Activated naive CD4-positive, alpha-beta T cell (primary cell): ENCODE measurements at places on chromosomes 12 and 14.

- DNase-seq = no peak
These were observed 201.4 kb upstream of the EEA1 start for GRCh38 chr12:93130366-93131054.

GRCh38 chr12:7035463-7035862, 17.2 kb upstream of the LPCAT3 start:
- DNase-seq = no peak

DNA sequence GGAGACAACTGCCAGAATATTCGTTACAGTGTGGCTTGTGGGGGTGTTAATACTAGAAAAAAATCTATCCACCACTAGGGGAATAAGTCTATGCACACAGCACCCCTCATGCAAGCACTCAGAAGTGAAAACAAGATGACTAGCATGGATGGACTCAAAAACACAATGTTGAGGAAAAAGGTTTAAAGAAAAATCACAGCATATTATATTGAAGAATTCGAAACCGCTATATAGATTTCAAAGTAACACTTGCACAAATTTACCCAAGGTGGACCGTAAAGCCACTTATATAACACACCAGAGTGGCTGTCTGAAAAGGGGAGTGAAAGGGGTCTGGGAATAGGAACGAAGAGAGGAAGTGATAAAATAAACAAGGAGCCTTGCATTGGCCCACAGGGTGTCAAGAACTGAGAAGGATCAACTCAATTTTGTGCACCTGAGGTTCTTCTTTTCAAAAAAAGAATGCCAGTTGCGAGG, 544 bp downstream of the ABCD4 start:
- no peak for DNase-seq

- DNase-seq = no peak
These were observed 23.1 kb downstream of the ETV6 start for GRCh38 chr12:11672256-11673191.

GRCh38 chr12:108638141-108638827, 4.6 kb upstream of the SELPLG start:
- no peak for DNase-seq

- no peak for DNase-seq
These were observed 326 bp downstream of the OR10AD1 start for GRCh38 chr12:48202766-48203165.

DNA sequence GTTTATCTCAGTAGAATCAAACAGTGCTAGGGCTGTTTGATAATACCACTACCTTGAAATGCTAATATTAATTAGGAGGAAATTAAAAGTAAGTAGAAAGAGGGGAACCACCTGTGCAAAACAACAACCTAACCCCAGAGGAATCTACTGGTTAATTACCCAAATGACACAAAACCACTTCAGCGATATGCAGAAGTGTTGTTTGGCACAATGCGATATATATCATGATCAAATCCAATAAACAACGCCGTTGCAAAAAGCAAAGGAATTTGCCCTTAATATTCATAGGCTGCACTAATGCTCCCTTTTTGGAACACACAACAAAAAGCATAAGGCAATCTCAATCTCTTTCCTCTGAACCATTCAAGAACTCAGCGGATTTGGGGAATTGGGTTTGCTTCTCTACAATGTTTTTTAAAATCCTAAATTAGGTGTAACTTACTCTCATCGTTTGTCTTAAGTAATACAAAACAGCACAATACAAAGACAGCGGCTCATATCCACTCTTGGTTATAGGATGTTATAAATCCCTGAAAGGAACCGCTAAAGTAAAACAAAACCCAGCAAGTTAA, 1.5 kb downstream of the MAP4K5 start:
- DNase-seq = no peak

DNA sequence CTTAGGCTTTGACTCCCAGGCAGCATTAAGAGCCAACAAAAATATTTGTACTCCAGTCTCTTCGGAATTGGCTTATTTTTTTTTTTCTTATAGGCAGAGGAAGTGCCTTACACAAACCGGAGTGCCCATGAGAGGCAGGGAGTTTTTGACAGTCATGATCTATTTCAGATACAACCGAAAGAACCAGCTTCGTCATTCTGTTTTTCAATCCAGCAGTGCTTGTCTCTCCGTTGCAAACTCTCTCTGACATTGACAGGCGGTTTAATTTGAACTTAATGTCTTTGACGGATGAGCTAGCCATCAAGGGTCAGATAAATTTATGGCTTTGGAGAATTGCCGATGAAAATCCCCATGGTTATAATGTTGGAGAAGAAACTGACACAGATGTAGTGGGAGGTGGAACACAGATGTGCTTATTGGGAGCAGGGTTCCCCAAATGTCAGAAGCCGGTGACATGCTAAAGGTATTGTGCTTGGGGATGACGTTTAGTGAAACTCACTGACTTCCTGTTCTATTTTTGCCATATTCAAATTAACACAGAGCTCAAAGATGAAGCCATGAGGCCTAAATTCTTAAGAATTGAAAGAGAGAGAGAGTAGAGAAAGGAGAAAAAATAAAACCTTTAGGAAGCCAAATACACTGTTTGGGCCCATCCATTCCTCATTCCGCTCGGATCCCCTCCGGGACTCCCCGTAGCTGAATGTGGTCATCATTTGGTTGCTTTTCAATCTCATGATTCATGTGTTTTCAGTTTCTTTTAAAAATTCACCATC, 59.7 kb downstream of the PLXNC1 start:
- DNase-seq = no peak

DNA sequence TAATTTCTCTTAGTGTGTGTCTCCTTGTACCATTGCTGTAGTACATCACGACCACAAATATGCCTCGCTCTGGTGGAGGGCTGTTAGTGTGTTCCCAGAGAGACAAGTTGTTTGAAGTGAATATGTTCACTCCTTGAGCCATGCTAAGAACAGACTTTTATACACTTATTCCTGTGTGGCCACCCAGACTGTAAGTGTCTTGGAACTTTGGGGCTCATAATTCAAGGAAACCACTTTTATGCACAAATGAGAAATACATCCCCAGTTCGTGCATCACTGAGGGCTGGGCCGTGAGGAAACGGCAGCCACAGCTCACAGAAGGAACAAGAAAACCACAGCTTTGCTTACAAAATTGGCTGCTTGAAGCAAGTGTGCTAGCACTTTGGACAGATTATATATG, 362.2 kb upstream of the DDHD1 start:
- no peak for DNase-seq

- DNase-seq = no peak
These were observed 59.0 kb downstream of the PLEKHG3 start for GRCh38 chr14:64763085-64763782.

DNA sequence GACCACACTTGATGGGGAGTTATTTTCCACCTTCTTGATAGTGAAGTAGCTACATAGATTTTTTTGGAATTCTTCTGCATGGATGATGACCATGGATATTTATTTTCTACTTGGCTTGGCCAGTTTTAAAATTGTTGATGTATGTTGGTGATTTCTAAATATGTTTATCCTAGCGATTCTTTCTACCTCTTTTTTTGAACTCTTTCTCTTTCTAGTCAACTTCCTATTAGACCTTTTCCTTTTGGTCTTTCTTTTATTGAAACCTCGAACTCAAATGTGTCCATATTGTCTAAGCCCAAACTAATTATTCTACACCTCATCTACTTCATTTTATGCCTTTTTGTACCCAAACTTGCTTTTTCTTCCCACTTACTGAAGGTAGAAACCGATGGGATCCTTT, 37.0 kb downstream of the CCDC91 start:
- DNase-seq = no peak

- no peak for DNase-seq
These were observed 37.0 kb upstream of the TSPAN9 start for GRCh38 chr12:3040026-3040656.

- no peak for DNase-seq
These were observed 34.9 kb upstream of the MAP1LC3B2 start for GRCh38 chr12:116524311-116524710.

DNA sequence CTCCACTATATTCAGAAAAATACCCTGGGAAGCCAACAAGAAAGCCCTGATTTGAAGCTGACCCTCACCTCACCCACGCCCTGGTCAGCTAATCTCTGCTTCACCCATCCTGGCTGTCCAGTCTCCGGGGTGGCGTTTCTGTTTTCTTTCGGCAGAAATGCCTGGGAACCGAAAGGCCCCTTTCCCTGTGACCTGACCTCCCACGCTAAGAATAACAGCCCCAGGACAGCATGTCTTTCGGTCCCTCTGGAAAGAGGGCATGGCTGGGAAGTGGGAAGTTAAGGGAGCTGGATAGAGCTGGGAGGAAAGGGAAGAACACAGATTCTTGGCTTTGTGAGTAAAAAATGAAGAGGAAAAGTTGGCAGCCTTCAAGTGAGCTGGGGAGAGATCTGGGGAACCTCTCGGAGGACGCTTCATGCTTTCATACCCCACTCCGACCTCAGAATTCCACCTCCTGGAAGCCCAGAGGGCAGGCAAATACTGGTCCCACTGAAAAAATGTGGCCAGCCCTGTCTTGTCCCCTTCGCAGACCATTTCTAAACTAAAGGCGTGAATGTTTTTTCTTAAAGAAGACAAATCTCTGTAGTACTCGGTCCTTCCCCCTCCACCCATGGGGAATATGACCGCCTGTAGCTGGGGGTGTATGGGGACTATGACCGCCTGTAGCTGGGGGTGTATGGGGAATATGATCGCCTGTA, 163.0 kb upstream of the FKBP4 start:
- no peak for DNase-seq

- DNase-seq = no peak
These were observed 1119.2 kb upstream of the TMEM132C start for GRCh38 chr12:127147724-127148123.

DNA sequence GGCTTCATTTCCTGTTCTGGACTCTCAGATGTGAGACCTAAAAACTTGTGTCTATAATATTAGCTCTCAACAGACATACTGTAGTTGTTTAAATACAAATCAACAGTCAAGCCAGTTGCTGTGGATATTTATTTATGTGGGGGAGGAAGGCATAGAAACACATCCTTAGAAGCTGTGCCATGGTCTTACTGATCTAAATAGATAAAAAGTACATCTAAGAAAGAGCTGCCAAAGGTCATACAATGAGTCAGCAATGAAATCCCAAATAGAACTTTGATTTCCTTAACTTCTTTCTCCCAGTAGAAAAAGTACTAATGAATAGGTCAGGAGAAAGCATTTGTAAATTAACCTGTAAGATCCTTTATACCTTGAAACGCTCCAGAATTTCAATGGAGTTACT, 185.1 kb downstream of the AKAP6 start:
- no peak for DNase-seq

GRCh38 chr14:91202234-91202974, 42.1 kb downstream of the GPR68 start:
- DNase-seq = no peak

GRCh38 chr14:44204061-44204835, 302.8 kb downstream of the FSCB start:
- no peak for DNase-seq

- no peak for DNase-seq
These were observed 370.4 kb downstream of the NPAS3 start for GRCh38 chr14:33309106-33309505.

DNA sequence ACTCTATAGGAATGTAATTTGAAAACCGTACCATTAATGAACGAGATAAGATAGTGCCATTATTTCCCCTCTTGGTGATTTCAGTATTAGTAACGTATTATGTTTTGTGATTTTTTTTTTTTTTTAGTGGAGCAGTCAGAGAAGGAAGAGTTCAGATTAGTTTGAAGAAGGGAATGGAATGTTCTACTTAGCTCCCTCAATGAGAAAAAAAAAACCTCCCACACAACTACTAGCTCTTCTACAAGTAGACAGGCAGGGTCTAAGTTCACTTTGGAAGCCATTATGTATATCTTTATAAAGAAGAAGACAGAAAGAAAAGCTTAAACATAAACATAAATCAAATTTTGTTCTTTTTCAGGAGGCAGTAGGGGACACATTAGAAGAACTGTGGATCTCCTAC, 27.3 kb downstream of the PNMA1 start:
- DNase-seq = no peak

- DNase-seq = peak; percentile 20
These were observed 217.9 kb upstream of the BTG1 start for GRCh38 chr12:92363295-92364146.

GRCh38 chr14:104800015-104800770, 708 bp upstream of the ZBTB42 start:
- peak; percentile 59 for DNase-seq

- no peak for DNase-seq
These were observed 2.8 kb downstream of the CDKN3 start for GRCh38 chr14:54399560-54399959.

DNA sequence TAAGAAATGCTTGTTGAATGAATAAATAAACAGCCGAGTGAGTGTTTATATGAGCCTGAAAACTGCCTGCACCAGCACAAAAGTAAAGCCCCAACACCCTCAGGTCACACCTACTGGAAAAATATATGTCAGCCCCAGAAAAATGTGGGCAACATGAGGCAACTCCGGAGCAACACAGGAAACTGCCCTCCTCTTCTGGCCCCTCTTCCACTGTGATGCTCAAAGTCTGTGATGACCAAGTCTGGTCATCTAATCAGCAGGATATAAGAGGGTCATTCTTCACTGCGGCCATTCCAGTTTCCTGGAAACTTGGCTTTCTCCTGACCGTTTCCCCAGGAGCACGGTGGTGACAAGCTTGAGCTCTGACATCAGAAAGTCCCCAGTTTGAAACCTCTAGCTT, 159.6 kb upstream of the PZP start:
- no peak for DNase-seq

- DNase-seq = no peak
These were observed 1.5 kb downstream of the SLC7A8 start for GRCh38 chr14:23181946-23182345.

- DNase-seq = no peak
These were observed 100.3 kb downstream of the ERC1 start for GRCh38 chr12:1091350-1091749.

DNA sequence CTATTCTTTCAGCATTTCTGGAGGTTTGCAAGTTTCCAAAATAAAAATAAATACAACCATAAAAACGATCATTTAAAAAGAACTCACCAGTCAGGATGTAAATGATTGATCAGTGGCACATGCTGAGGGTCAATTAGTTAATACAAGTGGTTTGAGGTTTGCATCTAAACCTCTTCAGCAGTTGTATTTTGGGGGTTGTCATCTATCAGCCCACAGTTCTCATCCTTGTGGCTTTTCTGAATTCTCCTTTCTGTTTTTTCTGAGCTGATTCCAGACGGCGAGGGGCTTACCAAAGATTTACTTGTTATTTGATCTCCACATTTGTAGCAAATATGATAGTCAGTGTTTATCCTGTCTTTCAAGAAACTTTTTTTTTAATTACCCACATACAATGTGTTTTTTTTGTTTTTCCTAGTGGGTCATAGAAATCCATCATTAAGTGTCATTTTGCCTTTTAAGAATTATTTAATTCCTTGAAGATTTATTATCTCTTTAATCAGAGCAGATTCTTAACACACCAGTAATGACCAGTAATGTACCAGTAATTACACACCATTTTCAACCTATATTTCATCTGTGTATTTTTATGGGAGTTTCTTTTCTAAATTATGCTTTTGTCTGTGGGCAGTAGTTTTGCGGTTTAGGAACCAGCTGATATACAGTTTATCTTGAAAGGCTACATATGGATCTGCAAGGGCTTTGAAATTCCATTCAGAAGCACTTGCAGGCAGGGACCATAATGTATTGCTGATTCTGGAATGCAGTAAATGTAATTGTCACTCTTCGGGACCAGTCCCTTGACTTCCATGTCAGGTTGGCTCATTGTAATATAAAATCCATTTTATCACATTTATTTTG, 56.3 kb upstream of the DAAM1 start:
- no peak for DNase-seq

GRCh38 chr12:21543151-21543550, 17.1 kb downstream of the SPX start:
- DNase-seq = no peak
